Left renal cortex interstitium (tissue), 4 donors: ENCODE measurements at places on chromosomes 7 and 10.
A peak's percentile ranks its signal among the peaks of the same experiment; 100 is the strongest.

GRCh38 chr7:70322856-70323255 is 724.6 kb downstream of the AUTS2 start:
- no peak for DNase-seq

- peak; percentile 70 for DNase-seq
Measured at GRCh38 chr10:124916098-124916584, 25.8 kb upstream of the ZRANB1 start.

DNA sequence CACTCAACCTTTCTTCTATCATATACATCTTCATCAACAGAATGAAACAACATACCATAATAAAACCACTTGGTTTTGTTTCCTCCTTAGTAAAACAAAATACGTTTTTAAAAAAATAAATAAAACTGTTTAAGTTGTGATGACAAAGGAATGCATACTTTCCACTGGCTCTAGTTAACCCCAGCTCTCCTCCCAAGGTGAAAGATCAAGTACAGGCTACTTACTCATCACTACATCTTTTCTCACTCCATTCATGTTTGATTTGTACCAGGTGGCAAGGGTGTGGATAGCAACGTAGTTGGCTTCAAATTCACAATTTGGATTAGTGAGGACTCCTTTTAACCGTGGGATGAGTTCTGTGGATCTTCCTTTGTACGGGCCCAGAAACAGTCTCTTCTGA is 14.7 kb downstream of the OGA start:
- DNase-seq: no peak

- DNase-seq: no peak
Measured at GRCh38 chr7:55457801-55458200, 92.7 kb downstream of the LANCL2 start.

GRCh38 chr7:15755061-15755460 is 68.6 kb upstream of the MEOX2 start:
- DNase-seq: no peak

DNA sequence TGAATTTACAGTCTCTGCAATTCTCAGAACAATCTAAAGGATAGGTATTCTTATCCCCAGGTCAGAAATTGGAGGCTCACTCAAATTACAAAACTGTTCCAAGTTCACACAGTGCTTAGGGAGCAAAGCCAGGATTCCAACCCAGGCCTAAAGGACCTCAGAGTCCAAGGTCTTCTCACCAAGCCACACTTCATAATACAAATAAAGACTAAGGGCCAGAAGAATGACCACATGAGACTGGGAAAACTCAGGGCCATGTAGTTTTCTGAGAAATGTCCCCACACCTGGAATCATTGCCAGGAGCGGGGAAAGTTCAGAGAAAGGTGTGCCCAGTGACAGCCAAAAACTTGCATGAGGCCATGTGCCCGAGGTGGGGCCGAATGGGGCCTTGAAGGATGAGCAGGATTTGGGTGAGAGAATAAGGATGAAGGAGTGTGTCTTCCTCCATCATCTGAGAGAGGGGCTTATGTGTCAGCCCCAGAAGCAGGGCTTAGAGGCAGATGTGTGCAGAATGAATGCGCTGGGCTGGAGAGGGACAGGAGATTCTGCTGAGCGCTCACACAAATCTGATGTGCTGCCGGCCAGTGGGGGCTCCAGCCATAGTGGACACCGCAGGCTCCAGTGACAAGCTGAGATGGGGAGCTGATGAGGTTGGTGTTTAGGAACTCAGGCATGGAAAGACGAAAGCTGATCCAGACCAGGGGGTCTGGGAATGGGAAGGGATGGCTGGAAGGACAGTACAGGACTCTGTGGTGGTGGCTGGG is 35.9 kb downstream of the BLNK start:
- DNase-seq: no peak

- DNase-seq: no peak
Measured at GRCh38 chr7:117036053-117036669, 82.9 kb downstream of the ST7 start.

GRCh38 chr7:158395780-158396278 is 191.8 kb downstream of the PTPRN2 start:
- no peak for DNase-seq

DNA sequence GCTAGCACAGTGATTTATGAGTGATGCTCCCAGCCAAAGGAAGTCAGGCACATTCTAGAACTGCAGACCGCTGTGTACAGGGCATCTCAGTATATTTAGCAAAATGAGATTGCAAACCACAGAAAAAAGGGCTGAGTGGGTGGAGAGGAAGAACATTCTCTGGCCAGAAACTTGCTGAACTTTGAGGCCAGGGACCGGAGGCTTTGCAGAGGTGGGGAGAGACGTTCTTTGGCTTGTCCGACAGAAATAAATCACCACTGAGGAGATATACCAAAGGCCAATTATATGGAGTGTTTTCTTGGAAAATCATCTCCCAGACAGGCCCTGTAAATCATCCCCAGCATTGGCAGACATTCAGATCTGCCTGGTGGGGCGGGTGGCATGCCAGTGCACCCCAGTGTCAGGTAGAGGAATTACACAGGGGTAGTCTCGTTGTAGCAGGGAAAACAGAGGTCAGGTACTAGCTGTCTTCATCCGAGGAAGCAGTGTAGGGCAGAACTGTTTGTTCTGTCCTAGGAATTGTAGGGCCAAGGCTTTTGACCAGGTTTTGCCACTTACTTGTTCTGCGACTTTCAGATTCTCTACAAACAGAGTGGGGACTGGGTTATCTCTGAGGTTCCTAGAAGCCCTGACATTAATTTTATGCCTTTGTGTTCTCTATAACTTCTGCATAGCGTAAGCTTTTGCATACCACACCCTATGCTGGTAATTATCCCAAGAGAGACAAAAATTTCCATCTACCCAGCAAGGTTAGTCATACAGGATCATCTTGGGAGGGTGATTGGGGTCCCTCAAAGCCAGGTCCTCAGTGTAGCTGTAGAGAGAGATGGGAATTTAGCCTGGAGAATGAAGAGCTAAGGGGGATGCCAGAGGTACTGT is 655.6 kb downstream of the LRMDA start:
- DNase-seq: peak; percentile 57

DNA sequence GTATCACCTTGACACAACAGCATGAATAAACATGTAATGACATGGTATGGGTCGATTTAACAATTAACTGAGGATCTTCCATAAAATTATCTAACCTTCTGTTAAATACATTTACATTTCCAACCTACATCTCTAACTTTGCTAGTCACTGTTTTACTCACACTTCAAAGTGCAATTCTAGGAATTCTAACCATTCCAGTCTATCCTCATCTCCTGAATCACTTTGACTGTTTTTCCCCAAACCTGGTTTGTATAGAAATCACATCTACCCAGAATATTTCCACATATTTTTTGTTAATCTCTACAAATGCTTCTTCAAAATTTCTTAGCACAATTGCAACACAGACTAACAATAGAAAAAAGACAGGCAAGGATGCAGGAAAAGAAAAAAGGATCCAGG is 6.2 kb downstream of the ABI1 start:
- DNase-seq: no peak

- no peak for DNase-seq
Measured at GRCh38 chr10:20955355-20955893, 58.3 kb upstream of the NEBL start.

- no peak for DNase-seq
Measured at GRCh38 chr10:133257489-133258065, 19.1 kb downstream of the ADAM8 start.
